ENCODE measurements at places on chromosomes 2 and 18.

- DNase-seq = no peak
These were observed 146.7 kb downstream of the RPIA start for GRCh38 chr2:88838165-88838635.

GRCh38 chr2:218006741-218007140 is 3.9 kb upstream of the TNS1 start:
- DNase-seq = no peak

DNA sequence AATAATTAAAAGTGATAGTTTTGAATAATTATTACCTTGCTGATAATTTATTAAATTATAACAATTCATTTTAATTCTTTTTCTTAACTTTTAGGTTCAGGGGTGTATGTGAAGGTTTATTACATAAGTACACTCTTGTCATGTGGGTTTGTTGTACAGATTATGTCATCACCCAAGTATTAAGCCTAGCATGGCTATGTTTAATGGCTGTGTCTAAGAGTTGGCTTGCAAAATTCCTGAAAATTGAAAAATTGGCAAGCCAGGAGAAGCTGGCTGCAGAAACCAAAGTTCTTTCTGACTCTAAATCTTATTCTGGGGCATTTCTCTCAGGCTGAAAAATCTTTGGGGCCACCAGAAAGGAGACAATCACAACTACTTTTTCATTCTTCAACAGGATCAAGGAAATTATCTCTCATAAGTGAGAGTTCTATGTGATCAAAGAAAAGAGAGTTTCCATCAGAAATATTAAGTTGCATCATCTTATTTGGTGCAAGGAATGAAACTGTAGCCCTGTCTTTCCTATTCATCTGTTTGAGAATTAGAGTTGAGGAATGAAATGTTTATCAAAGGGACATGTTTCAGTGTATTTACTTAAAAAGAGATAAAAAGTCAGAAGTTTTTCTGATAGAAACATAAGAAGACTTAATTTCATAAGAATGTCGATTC is 412.1 kb upstream of the CDH2 start:
- no peak for DNase-seq

GRCh38 chr2:141021109-141021508 is 1109.7 kb downstream of the LRP1B start:
- no peak for DNase-seq

GRCh38 chr2:58629545-58630119 is 388.5 kb upstream of the FANCL start:
- no peak for DNase-seq

DNA sequence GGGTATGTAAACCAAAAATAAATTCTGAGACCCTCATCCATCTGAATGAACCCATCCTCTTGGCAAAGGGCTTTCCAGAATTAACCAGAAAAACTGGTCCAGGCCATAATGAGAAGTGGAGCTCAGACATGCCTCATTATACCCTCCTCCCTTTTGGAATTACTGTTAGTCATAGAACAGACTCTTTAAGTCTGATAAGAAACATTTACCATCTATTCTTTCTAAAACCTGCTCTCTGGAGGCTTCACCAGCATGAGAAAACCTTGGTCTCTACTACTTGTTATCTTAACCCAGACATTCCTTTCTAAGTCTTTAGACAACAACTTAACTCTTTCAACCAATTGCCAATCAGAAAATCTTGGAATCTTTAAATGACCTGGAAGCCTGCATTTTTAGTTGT is 82.8 kb downstream of the QPCT start:
- DNase-seq = no peak
